ENCODE measurements at places on chromosomes 1 and 21.

- DNase-seq, result no peak
Observed at GRCh38 chr1:18314399-18314798, 166.3 kb upstream of the KLHDC7A start.

- peak; percentile 93 for DNase-seq
Observed at GRCh38 chr1:18155881-18156385, 48.3 kb downstream of the IGSF21 start.

DNA sequence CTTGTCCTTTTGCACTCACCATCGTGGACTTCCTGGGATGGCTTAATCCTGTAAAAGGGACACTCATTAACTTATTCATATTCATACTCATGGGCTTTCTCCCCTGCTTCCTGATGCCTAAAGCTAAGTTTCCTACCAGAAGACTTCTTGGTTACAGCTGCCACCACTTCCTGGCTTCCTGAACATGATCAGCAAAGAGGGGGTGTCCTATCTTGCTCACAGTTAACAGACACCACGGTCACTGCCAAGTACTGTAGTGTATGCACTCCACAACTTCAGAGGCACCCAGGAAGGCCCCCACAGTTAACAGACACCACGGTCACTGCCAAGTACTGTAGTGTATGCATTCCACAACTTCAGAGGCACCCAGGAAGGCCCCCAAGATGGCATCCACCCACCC, 177.8 kb downstream of the SIPA1L2 start:
- DNase-seq, result no peak

DNA sequence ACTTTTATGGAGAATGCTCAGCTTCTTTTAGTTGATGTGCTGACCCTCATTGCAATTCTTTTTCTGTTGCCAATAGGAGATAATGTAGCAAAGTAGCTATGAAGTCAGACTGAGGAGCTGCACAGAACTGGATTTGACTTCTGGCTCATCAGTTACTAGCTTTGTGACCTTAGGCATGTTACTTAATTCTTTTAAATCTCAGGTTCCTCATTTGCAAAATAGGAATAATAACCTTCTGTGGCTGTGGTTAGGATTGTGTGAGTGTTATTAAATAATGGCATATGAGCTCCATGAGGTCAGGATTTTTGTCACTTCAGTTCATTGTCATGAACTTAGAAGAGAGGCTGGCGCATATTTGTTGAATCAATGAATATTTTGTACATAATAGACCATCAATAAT, 237.6 kb upstream of the SGIP1 start:
- DNase-seq, result no peak

GRCh38 chr1:41547781-41548560, 63.5 kb upstream of the EDN2 start:
- peak; percentile 28 for DNase-seq

- DNase-seq, result no peak
Observed at GRCh38 chr1:183810756-183811544, 6.0 kb downstream of the RGL1 start.

- no peak for DNase-seq
Observed at GRCh38 chr1:181128592-181129497, 40.3 kb downstream of the IER5 start.

GRCh38 chr1:1775327-1776226, 2.7 kb downstream of the NADK start:
- no peak for DNase-seq

- DNase-seq, result peak; percentile 62
Observed at GRCh38 chr1:203871114-203871880, 9.9 kb downstream of the SNRPE start.

- no peak for DNase-seq
Observed at GRCh38 chr1:36920801-36921405, 113.4 kb downstream of the GRIK3 start.

- no peak for DNase-seq
Observed at GRCh38 chr1:222009105-222009730, 267.3 kb upstream of the DUSP10 start.

All from DMS153 (cell line).